ENCODE measurements at places on chromosomes 12 and 14.

- no peak for DNase-seq
Measured at GRCh38 chr12:4477129-4477528, 31.5 kb upstream of the FGF6 start.

GRCh38 chr12:113422886-113423669 lies 898 bp downstream of the SDSL start:
- no peak for DNase-seq

DNA sequence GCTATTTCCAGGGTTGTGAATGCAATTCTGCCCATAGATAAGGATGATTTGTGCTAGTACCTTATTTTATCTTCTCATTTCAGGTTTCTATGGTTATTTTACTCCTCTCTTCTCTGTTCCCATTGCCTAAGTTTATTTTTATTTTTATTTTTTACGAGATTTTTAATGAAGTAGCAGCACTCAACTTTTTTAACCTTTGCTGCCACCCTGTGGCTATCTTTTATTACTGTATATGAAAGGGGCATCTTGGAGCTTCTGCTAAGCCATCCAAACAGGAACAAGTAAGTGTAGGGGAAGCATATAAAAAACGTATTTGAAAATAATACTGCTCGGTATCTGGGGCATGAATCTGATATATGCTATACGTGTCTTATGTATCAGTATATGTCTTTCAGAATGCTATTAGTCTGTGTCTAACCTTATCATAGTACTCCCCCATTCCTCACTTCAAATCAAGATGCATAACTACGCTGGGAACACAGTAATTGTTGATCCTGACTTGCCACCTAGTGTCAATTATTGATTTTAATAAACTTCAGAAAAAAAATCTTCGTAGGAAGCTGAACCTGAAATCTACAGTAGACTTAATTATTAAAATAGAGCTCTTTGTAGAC lies 60.3 kb downstream of the KLRG1 start:
- DNase-seq: no peak

DNA sequence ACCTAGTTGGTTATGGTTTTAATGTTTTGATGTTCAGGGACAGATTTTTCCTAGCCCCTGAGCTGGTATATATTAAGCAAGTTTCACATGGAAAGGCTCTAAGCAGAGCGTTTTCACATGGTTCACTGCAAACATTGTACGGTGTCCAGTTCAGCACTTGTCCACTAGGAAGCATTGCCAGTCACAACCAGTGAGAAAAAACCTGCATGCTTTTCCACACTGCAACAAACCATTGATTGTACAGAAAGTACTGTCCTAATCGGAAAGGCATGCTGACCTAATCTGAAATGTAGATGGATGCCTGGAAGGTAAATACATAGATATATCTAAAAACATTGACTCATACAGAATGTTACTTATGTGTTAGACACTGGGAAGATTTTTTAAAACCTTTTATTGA lies 25.0 kb upstream of the NPAS3 start:
- no peak for DNase-seq

DNA sequence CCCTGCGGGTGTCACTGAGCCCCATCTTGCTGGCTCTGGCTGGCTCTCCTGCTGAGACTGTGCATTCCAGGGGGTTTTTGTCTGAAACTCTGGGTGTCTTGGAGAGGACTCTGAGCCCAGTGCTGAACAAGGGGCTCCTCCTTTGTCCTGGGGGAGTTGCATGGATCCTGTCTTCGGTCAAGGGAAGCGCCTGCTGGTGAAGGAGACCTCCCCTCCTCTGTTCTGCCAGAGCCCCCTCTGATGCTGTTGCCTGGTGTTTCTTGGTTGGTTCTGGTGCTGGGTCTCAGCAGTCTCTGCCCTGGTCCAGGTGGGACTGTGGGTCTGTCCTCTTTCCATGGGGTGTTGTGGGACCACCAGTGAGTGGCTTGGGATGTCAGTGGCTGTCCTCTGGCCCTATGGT lies 380.9 kb downstream of the TMEM121 start:
- no peak for DNase-seq

DNA sequence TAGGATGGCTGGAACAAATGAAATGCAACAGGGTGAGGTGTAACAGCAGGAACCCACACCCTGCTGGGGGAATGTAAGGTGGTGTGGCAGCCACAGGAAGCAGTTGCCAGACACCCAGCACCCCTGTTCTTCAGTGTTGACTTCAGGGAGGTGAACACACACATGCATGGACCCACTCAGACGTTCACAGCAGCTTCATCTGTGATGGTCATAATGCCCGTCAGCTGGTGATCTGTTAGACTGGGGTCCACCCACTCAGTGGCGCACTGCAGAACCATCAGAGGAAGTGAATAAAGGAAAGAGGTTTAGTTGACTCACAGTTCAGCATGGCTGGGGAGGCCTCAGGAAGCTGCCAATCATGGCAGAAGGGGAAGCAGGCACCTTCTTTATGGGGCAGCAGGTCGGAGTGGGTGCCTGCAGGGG lies 22.7 kb upstream of the TEX22 start:
- no peak for DNase-seq

DNA sequence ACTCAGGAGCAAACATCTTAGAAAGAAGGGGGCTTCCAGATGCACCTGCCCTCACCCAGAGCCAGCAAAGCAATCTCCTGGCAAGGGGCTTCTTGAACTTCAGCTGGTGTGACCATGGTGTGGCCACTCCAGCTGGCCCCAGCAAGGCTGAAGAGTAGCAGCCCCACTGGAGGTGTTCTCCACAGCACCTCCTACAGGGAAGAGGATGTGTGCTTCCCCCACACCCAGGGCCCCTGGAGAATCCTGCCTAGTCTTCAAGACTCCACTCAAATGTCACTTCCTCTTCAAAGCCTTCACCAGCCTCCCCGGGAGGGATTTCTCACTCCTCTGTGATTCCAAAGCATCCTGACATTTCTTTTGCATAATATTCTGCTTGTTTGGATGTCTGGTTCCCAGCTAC lies 8.5 kb downstream of the RAB15 start:
- DNase-seq: no peak

- no peak for DNase-seq
Measured at GRCh38 chr14:95248432-95248831, 71.3 kb downstream of the CLMN start.

DNA sequence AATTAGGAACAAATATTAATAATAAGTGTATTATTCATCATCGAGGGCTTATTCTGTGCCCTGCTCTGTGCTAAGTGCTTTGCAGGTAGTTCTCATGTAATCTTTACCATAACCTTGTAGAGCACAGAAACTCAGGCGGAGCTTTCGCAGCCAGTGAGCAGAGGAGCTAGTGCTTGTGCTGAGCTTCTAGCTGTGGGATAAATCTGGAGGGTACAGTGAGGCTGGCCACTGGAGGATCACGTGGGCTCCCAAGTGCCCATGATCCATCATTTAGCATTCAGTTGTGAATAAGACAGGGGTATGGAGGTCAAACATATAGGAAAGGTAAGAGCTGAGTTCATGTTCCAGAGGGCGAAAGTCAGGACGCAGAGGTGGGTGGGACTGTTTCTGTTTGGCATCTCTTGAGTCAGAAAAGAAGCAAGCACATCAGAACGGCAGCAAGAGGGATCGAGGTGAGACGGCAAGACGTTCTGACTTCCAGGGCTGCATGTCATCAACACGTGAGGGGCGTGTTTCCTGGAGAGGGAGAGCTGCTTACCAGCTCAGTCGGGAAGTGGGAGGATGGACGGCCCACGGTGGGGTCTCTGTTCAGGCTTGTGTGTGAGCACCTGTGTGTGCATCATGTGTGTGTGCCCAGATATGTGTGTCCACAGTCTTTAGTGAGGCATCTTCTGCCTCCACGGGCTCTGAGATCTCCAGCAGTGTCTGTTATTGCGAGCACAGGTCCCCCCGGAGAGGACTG lies 16.8 kb upstream of the KRT80 start:
- no peak for DNase-seq
